Hair follicle dermal papilla cell (primary cell): ENCODE measurements at places on chromosomes 11 and 22. TPM values are rescaled to one million over a fixed set of nuclear protein-coding genes. Genes with fewer than 3 reads are reported as not detected.

The PATE4 gene
- not detected in 2 replicates for total RNA-seq

The DCDC1 gene
- 0.32 TPM in 1 of 2 replicates, not detected in the other for total RNA-seq

The CHRM1 gene
- total RNA-seq: not detected in 2 replicates

The LSP1 gene
- total RNA-seq: 0.24 and 0.65 TPM in 2 replicates

The CCDC88B gene
- total RNA-seq: 0.16 and 0.36 TPM in 2 replicates
